Hepatocyte (in vitro differentiated cells): ENCODE measurements at places on chromosomes 2 and 18.

- DNase-seq: peak; percentile 86
These were observed 95.6 kb downstream of the TNFRSF11A start for GRCh38 chr18:62420513-62421209.

GRCh38 chr2:98012561-98012991, 16.8 kb upstream of the TMEM131 start:
- no peak for DNase-seq

DNA sequence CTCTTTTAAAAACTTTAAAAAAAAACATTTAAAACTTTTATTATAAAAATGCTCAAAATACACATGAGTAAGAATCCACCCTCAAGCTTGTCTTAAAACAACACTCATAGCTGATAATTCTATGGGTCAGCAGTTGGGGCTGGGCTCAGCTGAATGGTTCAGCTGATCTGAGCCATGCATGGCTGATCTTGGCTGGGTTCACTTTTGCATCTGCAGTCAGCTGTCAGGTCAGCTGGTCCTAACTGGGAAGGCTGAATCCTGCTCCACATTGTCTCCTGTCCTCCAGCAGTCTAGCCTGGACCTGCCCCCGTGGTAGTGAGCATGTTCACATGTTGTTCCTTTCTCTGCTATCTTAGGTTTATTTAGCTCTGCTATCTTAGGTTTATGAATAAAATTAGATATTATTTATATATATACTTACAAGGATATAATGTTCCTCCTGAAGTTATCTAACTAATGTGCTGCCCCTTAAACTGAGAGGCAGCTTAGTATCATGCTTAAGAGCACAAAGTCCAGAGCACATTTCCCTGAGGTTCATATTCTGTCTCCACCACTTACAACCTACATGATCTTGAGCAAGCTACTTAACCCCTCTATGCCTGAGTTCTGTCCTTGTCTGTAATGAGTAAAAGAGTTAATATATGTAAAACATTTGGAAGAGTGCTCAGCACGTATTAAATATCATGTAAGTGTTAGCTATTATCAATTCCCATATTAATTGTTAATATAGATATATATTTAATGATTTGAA, 309.4 kb downstream of the PTPRM start:
- DNase-seq: peak; percentile 14

- no peak for DNase-seq
These were observed 33.3 kb downstream of the ANXA4 start for GRCh38 chr2:69774984-69775982.

DNA sequence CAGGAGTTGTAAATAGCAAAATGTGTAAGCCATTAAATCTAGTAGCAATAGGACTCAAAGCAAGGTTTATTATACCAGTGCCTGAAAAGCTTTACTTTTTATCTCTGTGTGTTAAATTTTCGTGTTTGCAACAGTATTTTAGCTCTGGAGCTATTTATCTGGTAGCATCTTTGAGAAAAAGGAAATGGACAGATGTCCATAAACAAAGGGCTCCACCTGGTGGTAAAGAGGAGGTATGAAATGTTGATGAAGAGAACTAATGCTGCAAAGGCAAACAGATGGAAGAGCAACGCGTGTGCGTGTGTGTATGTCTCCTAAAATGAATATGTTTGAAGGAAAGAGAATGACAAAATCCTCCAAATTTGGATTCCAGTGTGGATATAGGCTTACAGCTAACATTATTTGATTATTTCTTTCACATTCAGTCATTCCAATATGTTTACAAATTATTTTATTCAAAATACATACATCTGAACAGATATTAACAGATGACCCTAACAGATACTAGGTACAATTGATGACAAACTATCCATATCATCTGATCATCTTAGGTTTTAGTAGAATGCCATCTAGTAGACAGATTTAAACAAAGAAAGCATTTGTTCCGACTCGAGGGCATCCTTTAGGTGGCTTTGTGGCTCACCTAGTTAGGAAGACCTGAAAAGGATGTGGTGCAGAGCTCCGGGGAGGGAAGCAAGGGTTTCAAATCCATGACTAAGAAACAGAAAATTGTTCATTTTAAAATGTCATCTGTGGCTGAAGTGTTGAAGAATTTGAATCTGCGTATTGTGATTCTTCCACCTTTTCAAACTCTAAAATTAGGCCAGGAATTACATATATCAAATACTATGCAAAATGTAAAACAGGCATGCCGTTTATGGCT, 383.3 kb downstream of the MTX2 start:
- peak; percentile 75 for DNase-seq

DNA sequence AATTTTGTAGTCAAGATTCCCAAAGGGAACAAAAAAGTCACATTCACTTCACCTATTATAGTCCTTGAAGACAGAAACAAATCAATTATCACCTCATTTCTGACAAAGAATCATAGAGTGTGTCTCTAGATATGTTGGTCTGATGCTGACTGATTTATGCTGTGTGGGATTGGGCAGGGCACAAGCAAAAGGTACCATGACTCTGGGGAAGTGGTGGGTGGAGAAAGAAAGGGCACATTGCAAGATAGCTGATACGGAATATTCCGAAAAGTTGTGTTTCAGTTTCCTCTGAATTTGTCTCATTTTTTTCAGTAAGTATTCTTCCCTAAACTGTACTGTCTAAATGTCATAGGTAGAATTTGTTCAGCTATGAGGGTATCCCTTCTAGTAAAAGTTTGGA, 268.0 kb downstream of the MREG start:
- DNase-seq: no peak

- DNase-seq: no peak
These were observed 45.6 kb downstream of the INPP4A start for GRCh38 chr2:98489971-98490962.

- DNase-seq: no peak
These were observed 303.7 kb downstream of the SS18 start for GRCh38 chr18:25786758-25787157.

GRCh38 chr2:146587291-146587713, 1257.5 kb upstream of the ACVR2A start:
- DNase-seq: no peak

- no peak for DNase-seq
These were observed 2.0 kb downstream of the ASB18 start for GRCh38 chr2:236262238-236262637.

GRCh38 chr2:83602753-83603152, 856.3 kb downstream of the SUCLG1 start:
- no peak for DNase-seq

GRCh38 chr2:13193900-13194299, 477.2 kb downstream of the TRIB2 start:
- peak; percentile 17 for DNase-seq

GRCh38 chr2:164677733-164678132, 56.5 kb upstream of the GRB14 start:
- no peak for DNase-seq

DNA sequence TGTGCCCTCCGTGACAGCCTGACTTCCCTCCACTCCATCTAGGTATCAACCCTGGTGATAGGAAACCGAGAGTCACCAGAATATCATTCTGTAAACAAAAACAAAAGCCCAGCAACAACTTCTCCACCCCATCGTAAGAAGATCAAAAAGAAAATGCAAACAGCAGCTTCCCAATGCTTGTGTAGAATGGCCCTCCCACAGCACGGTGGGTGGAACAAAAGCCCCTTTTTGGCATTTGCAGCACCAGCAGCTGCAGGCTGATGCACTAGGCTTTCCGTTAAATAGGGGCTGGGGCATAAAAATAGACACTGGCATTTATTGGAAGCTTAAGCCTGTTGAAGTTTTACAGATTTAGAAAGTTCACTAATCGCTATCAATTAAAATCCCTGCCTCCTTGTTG, 513.0 kb downstream of the GALR1 start:
- no peak for DNase-seq

- DNase-seq: peak; percentile 11
These were observed 303.5 kb downstream of the HRH4 start for GRCh38 chr18:24763765-24764513.

DNA sequence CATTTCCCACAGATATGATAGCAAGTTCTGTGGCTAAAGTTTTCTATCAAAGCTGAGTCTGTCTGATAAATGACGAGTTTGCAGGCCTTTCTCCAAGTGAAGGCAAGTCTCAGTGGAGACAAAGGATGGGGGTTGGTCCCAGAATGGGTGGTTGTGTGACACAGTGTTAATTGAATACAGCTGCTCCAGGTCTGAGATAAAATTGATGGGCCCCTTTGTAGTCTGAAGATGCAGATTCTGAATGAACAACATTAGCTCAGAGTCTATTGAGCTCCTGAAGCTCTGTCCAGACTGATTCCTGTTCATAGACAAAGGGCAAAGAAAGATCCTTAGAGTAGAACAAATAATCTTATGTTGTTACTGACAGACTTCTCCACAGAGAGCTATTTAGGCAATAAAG, 296.9 kb upstream of the CYRIA start:
- no peak for DNase-seq

GRCh38 chr2:180604077-180604476, 376.3 kb upstream of the UBE2E3 start:
- peak; percentile 14 for DNase-seq

- peak; percentile 56 for DNase-seq
These were observed 191.0 kb downstream of the GRB14 start for GRCh38 chr2:164430166-164430783.
